ENCODE measurements at places on chromosomes 1 and 21.

DNA sequence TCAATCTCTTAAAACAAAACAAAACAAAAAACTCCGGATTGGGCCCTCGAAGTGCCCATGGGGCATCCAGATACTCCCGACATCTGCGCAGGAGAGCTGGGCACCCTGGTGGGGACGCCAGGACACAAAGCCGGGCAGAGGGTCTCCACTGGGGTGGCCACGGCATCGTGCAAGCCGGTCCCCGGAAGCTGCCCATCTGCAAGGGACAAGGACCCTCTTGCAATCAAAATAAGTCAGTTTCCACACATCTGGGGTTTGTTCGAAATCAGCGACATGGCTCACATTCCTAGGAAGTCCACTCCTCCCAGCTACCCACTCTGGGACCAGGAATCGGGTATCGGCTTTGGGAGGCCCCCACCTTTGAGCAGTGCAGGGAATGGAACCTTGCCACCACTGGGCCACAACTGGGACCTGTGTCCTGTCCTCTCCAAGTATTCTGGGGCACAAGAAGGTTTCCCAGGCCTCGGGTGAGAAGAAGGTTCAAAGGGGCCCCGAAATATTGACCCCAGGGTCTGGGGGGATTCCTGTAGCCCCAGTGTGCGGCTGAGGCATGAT is 4.6 kb upstream of the PRDM16 start:
- DNase-seq: no peak

GRCh38 chr1:42952303-42953001 is 6.2 kb downstream of the SLC2A1 start:
- DNase-seq: no peak

- DNase-seq: no peak
Observed at GRCh38 chr1:117142200-117142599, 20.7 kb upstream of the TRIM45 start.

DNA sequence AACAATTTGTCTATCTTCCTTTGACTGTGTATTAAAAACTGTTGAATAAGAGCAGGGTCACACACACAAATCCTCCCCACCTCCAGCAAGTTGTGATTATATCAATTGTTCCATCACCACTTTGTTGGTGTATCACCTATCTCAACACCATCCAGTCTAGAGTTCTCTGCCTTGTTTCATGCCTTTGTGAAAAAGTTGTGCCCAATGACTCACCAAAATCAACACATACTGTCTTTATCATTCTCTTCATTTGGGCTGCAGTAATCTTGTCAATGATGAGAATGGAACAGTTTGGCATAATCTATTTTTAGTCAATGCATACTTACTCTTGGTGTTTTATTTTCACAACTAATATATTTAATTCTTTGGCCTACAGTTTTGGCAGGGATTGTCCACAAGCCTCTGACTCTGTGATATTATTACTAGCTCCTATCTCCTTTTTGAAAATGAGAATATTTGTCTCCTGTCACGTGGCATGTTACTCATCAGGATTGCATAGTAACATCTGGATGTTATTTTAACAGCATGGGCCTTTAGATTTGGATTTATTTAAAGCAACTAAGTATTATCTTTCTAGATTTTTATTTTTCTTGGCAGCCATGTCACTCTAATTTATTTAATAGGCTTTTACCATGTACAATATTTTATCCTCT is 5.1 kb downstream of the C1orf87 start:
- DNase-seq: no peak

DNA sequence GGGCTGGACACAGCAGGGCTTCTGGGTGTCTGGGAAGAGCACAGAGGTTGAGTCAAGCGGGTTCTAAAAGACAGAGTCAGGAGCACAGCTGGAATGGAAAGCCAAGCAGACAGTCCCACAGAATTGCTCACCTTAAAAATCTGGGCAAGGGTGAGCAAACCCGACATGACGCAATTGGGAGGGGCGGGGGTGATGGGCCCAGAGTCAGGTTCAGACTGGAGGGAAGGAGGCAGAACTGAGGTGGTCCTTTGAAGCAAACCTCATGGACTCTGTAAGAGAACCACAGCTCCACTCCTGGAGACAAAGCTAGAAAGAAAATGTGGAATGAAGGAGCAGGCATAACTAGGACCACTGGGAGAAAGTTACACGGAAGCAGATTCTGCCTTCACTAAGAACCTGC is 49.0 kb downstream of the FAM78B start:
- DNase-seq: no peak

DNA sequence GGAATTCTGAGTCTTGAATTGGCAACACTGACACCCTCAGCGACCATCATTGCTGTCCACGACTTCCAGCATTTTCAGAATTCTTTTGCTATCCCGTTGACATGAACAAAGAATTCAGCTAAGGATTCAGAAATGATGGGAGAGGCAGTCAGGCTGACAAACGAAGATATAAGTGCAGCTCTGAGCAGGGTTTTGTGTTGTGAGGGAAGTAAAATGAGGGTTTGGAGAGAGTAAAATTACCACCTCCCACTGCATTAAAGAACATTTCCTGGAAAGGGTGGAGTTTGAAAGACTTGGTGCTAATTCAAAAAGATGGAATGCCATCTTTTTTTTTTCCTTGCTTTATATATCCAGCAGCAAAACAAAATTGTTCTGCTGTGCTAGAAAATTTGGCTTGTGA is 4.9 kb upstream of the ELK4 start:
- no peak for DNase-seq
